ENCODE measurements at places on chromosomes 16 and 17. TPM values are rescaled to one million over a fixed set of nuclear protein-coding genes. Genes with fewer than 3 reads are reported as not detected.

DNA sequence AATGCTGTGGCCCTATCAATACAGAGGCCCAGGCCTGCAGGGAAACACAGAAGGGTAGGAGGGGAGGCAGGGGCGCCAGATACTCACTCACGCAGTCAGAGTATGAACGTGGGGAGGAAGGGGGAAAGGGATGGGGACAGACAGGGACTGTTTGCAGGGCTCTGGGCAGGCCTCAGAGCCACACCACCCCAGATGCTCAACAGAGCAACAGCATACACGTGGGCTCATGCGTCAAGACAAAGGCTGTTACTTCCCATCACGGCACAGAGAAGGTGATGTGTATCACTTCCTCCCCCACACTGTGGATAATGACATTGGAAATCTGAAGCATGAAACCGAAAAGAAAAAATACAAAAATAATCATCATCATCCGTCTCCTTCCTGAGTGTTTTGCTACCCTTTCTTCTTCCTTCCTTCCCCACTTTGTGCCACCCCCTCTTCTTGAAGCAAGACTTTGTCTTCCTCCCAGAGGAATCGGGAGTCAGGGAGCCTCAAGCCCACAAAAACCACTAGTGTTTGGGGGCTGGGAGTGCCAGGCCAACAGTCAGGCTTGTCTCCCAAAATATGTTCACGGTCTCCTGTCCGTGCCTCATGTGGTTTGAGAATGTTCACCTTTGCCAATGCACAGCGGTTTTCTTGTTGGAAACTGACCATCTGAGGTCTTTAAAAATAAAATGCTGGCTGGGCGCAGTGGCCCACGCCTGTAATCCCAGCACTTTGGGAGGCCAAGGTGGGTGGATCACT is 20.1 kb downstream of the SLC39A11 start:
- DNase-seq, result no peak

DNA sequence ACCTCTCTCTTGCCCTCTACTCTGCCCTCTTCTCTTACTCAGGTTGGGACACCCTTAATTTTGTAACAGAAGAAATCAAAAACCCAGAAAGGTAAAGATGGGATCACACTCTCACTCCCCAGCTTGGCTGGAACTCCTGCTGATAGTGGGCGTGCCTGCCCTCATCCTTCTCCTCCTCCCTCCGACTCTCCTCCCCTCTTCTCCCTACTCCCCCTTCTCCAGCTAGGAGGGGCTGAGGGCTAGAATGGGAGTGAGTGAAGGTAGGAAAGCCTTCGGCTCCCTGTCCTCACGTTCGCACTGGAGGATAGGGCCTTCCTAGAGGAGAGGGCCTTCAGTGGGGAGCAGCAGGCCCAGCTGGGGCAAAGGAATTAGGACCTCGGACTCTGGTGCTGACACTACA is 20.3 kb downstream of the SLC7A6OS start:
- DNase-seq, result no peak

The TLCD1 gene
- total RNA-seq, result not detected

DNA sequence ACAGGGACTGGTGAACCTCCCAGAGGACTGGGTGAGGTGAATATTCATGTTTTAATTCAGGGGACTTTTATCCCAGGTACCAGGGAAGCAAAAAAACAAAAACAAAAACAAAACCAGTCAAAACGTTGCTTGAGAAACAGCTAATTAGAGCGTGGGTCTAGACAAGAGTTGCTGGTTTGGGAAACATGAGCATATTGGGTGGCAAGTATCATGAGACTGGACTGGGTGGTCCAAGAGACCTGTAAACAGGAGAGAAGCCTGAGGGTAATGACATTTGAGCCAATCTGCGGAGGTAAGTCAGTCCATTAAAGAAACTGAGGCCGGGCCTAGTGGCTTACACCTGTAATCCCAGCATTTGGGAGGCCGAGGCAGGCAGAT is 11.5 kb upstream of the BPTF start:
- no peak for DNase-seq

Measured in right atrium auricular region (tissue), 2 donors.